Activated naive CD4-positive, alpha-beta T cell treated with anti-CD3 and anti-CD28 coated beads for 36 hours (primary cell): ENCODE measurements at places on chromosomes 5 and 9. TPM values are rescaled to one million over a fixed set of nuclear protein-coding genes. Genes with fewer than 3 reads are reported as not detected.

The SHISAL2B gene
- not detected for total RNA-seq

The ERCC8 gene
- 9.1 TPM for total RNA-seq

The LCN9 gene
- not detected for total RNA-seq

The ABO gene
- not detected for total RNA-seq
